ENCODE measurements at places on chromosomes 2 and 18. TPM values are rescaled to one million over a fixed set of nuclear protein-coding genes. Genes with fewer than 3 reads are reported as not detected.

APLF gene
- total RNA-seq: 3.9 TPM

PKDCC gene
- not detected for total RNA-seq

ZSCAN30 gene
- total RNA-seq: 11.5 TPM

IHH gene
- not detected for total RNA-seq

GAL3ST2 gene
- total RNA-seq: 1.1 TPM

- no peaks in the 10 kb centered on the region for H3K27me3 ChIP-seq
- H3K36me3 ChIP-seq: no peaks in the 10 kb centered on the region
- DNase-seq: no peak
- H3K27ac ChIP-seq: no peak overlapping the region
- H3K4me3 ChIP-seq: no peak overlapping the region
Observed at GRCh38 chr2:238703053-238703415, 144.9 kb upstream of the TWIST2 start.

DNA sequence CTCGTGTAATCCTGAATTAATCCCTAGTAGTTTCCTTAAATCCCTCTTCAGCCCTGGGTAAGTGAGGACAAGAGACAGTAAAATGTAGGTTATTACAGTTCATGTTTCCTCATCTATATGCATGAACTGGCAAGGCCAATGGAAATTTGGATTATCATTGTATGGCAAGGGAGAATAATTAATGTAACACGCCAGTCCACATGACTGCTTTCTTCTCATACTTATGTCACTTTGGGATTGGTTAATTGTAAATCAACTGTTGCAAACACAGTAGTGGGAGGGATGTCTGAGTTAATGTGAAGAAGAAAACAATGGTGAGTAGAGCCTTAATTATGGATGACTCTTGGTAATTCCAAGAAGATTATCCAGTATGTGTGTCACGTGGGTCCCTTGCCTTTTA lies 1.7 kb upstream of the SERPINB7 start:
- DNase-seq: no peak
- H3K27me3 ChIP-seq: no peaks in the 10 kb centered on the region
- H3K4me1 ChIP-seq: no peaks in the 10 kb centered on the region
- H3K36me3 ChIP-seq: no peaks in the 10 kb centered on the region

DNA sequence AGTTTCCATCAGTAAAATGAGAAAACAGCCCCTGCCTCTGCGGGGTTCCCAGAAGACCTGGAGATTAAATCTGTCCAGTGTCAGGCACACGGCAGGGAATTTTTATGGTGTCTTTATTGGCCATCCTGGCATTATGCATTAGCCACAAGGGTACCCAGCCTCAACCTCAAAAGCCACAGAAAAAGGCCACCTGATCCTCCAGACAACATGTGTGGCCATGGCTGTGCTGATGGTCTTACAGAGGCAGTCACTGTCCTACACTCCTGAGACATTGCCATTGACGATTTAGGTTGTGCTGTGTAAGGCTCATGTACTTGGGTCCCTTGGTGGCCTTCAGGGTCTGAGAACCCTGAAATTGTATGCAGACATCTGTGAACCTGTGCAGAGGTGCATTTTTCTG lies 115.6 kb downstream of the SMAD7 start:
- peak overlapping the region; percentile 74 for H3K4me3 ChIP-seq
- H3K4me1 ChIP-seq: peaks cover 46% of the 10 kb centered on the region
- peak overlapping the region; percentile 74 for H3K27ac ChIP-seq
- no peaks in the 10 kb centered on the region for H3K27me3 ChIP-seq
- H3K36me3 ChIP-seq: no peaks in the 10 kb centered on the region

- DNase-seq: no peak
- no peak overlapping the region for H3K4me3 ChIP-seq
- H3K27ac ChIP-seq: no peak overlapping the region
- no peaks in the 10 kb centered on the region for H3K36me3 ChIP-seq
- H3K4me1 ChIP-seq: no peaks in the 10 kb centered on the region
Observed at GRCh38 chr2:128753800-128754199, 435.1 kb upstream of the HS6ST1 start.

DNA sequence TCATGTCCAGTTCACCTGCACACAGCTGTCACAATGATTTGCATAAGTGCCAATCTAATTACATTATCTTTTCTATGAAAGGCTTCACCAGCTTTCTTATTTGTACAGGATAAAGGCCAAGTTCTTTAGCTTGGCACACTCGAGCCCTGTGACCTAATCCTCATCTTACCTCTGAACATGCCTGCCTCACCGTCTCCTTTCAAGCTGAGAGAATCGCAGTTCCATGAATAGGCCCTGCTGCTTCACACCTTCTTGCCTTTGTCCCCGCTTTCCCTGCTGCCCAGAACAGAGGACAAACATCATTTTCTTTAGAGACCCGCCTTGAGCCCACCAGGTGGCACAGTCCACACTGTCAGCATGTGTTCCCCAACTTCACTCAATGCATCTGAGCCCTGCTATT lies 1094.7 kb downstream of the BCL11A start:
- no peak overlapping the region for H3K4me3 ChIP-seq
- H3K27me3 ChIP-seq: no peaks in the 10 kb centered on the region
- H3K36me3 ChIP-seq: no peaks in the 10 kb centered on the region
- H3K4me1 ChIP-seq: no peaks in the 10 kb centered on the region
- no peak for DNase-seq

All from CD4-positive, CD25-positive, alpha-beta regulatory T cell (primary cell).